Stimulated activated naive CD8-positive, alpha-beta T cell treated with anti-CD3 and anti-CD28 coated beads, Interleukin-15, Interleukin-2, amounts not matched to agents 100 U/mL and 50 U/mL, for 24 hours (primary cell): ENCODE measurements at places on chromosomes 6 and 20.

DNA sequence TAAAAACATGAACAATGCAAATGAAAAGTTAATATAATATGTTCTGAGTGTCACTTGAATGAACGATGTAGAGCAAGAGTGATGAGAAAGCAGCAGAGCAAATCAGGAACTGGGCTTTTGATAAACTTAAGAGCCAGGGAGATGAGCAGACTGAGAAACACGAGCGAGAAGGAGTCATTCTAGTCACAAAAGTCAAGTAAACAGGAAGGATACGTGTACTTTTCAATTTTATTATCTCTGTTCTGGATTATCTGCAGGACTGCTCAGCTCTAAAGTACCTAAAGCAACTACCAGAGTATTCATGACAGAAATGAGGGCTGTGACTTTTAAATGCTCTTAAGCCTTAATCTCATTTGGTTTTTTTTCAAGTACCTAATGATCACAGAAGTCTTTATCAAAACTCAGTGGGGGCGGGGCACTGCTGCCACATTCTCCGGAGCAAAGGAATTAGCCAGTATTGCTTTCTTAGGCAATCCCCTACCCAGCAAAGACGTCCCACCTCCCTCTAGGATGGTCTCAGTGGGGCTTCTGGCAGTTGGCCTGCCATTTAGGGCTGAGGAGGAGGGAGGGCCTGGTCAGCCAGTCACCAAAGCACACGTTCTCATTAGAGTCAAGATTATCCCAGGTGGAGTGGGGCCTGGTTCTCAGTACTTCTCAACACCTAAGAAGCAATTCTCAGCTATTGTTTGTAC lies 8.6 kb downstream of the MAN1A1 start:
- DNase-seq: no peak

- DNase-seq: no peak
Measured at GRCh38 chr6:34970488-34970887, 81.4 kb downstream of the ANKS1A start.

DNA sequence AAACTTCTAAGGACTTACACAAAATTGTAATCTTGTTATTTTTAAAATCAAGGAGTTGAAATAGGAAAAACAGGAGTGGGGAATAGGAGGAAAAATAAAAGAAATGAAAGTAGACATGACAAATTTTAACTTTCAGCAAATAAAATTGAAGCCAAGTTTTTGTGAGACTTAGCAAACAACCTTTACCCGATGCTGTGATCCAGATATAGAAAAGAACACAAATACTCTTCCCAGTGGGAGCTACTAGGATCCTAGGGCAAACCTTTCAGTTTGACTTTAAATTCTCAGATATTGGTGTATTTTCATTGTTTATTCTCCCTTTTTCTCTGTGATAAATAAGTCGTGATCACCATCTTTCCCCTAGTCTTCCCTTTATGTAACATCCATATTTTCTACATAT lies 968.7 kb upstream of the CITED2 start:
- DNase-seq: no peak

- no peak for DNase-seq
Measured at GRCh38 chr6:151998784-151999183, 191.3 kb downstream of the ESR1 start.

GRCh38 chr6:170223718-170224693 lies 66.9 kb downstream of the DLL1 start:
- no peak for DNase-seq

- DNase-seq: no peak
Measured at GRCh38 chr20:53800883-53801604, 207.4 kb upstream of the ZNF217 start.

- DNase-seq: no peak
Measured at GRCh38 chr6:2078888-2079287, 166.5 kb downstream of the GMDS start.

DNA sequence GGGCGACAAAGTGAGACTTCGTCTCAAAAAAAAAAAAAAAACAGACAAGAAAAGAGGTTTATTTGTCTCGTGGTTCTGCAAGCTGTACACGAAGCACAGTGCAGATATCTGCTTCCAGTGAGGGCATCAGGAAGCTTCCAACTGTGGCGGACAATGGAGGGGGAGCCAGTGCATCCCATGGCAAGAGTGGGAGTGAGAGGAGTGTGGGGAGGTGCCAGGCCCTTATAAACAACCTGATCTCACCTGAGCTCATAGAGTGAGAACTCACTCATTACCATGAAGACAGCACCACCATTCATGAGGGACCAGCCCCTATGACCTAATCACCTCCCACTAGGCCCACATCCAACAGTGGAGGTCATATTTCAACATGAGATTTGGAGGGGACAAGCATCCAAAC lies 19.5 kb downstream of the RBM24 start:
- no peak for DNase-seq

DNA sequence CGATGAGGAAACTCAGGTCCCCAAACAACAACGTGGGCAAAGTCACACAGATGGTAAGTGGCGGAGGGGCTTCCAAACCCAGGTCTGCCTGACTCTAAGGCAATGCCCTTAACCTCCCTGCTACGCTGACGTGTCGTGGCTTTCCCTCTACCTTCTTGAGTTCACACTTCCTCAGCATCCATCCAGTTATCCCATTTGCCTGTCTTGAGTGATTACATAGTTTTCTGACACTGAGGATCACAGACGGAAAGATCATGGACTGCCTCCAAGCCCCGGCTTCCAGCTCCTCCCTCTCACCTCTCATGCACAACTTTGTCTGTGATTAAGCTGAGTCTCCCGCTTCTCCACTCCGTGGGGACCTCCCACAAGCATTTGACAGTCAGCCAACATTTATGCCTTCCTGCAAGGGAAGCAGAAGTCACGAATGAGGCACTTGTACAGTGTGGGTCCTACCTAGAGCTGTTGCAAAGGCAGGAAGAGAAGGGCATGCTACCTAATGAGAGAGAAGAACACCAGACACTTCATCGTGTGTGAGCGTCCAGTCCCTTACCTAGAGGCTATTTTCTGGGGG lies 33.8 kb downstream of the TBC1D7 start:
- DNase-seq: no peak

DNA sequence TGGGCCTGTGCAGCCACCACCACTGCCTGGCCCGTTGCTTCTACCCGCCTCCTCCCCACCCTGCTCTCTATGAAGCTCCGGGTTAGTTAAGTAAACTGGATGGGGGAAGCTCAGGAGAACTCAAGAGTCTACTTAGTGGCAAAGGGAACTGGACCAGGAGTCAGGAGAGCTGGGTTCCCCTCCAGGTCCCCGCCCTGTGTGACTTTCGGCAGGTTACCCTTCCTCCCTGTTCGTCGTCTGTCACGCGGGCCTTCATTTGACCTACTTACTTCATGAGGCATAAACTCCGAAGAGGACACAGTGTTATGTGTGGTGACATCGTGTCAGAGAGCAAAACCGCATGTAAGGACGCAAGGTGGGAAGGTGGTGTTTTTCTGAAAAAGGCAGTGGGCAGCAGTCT lies 75.3 kb downstream of the TCP11 start:
- no peak for DNase-seq

DNA sequence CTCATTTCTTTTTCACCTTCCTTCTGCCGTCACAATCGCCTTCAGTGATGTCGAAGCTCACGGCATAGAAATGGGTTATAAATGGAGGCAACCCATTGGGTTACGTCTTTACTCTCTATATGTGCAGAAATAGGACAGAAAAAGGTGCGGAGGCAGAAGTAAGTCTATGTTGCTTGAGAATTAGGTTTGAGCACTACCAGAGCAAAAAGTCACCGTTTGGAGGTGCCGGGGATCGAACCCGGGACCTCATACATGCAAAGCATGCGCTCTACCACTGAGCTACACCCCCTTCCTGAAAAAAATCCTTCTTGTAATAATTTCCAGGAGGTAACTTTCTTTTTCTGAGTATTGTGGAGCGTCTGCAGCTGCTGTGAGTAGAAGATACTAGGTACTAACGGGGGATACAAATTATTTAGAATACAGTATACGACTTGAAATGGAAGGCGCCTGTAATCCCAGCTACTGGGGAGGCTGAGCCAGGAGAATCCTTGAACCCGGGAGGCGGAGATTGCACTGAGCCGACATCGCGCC lies 134.2 kb downstream of the TRIM27 start:
- DNase-seq: peak; percentile 57

DNA sequence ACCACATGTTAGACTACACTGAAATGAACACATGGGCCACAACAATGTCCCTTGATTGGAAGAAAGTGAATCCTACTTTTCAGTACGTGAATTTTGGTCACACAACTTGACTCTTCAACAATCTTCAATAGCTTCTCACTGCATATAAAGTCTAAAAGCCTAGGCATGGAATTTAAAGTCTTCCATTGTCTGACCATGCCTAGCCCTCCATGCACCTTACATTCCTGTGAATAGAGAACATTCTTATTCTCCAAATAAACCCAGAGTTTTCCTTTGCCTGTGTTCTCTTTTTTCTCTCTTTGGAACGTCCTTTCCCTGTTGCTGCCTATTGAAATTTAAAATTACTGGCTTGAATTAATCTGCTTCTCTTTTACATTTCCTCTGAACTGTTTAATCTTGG lies 207.5 kb downstream of the ASCC3 start:
- no peak for DNase-seq

- no peak for DNase-seq
Measured at GRCh38 chr6:139820210-139820609, 445.8 kb upstream of the CITED2 start.

- DNase-seq: no peak
Measured at GRCh38 chr6:151170622-151171246, 69.0 kb upstream of the AKAP12 start.

DNA sequence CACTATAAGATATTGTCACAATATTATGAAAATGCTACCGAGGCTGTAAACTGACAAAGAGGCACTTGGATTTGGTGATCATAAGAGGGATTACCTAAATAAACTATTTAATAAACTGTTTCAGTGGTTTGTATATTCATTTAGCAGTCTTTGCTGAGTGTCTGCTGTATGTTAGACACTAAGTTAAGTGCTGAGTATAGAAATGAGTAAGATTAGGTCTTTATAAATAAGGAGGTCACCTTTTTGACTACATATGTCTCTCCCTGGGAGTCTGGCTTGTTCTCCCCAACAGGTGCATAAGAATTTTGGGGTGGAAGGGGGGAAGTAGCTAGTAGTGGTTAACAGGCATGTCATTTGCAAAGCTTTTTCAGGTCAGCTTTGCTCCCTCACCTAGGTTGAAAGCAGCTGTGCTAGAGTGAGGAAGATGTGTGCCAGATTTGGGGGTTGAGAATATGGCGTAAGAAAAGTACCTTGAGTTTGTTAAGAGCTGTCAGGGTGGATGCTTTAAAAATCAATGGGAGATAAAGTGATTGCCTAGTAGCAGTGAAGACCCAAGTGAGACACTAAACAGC lies 246.3 kb downstream of the ZFAND3 start:
- no peak for DNase-seq

DNA sequence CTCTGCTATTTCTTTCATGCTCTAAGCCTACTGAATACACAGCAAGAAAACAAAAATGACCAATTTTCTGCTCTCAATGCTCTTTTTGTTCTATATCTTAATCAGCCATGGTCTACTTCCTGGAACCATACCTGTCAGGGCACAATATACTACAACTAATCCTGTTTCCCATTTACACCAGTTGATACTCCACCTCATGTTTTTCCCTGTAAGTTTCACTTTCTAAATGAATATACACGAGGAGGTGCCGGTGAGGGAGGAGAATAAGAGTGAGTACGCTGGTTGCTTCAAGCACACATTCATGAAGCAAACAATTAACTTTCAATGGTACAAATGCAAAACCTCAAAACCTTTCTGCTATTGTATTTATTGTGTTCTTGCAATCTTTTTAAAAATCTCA lies 443.1 kb upstream of the ID4 start:
- no peak for DNase-seq

- no peak for DNase-seq
Measured at GRCh38 chr20:10177326-10177725, 41.3 kb upstream of the SNAP25 start.

- no peak for DNase-seq
Measured at GRCh38 chr6:30349421-30350177, 4.6 kb downstream of the RPP21 start.

- DNase-seq: no peak
Measured at GRCh38 chr6:89140347-89141156, 5.3 kb upstream of the PM20D2 start.

DNA sequence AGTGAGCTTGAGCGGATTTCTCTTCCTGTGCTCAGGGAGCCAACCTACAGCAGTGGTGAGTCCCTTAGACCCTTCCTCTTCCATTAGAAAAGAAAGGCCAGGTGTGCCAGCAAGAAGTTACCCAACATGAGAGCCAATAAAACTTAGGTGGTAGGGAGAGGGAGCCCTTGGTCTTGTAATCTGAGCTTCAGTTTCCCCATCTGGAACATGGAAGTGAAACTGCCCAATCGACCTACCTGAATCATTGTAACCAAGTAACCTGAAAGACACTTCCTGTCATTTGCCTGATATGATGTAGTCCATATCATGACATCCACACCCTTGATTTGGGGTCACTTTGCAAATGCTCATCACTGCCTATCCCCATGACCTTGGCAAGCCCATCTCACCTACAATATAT lies 66.4 kb downstream of the MDGA1 start:
- DNase-seq: no peak

- no peak for DNase-seq
Measured at GRCh38 chr20:24507182-24507853, 37.9 kb downstream of the SYNDIG1 start.

- DNase-seq: peak; percentile 68
Measured at GRCh38 chr6:135182071-135183001, 1.2 kb downstream of the MYB start.

DNA sequence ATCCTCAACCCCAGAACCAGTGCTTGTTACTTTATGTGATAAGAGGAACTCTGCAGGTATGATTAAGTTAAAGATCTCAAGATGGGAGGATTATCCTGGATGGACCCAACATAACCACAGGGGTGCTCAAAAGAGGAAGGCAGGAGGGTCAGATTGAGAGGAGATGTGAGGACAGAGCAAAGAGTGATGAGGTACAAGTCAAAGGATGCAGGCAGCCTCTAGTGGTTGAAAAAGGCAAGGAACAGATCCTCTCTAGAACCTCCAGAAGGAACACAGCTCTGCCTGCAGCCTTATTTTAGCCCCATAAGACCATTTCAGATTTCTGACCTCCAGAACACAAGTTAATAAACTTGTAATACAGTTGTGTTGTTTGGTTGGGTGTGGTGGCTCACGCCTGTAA lies 41.2 kb downstream of the PDSS2 start:
- DNase-seq: no peak

DNA sequence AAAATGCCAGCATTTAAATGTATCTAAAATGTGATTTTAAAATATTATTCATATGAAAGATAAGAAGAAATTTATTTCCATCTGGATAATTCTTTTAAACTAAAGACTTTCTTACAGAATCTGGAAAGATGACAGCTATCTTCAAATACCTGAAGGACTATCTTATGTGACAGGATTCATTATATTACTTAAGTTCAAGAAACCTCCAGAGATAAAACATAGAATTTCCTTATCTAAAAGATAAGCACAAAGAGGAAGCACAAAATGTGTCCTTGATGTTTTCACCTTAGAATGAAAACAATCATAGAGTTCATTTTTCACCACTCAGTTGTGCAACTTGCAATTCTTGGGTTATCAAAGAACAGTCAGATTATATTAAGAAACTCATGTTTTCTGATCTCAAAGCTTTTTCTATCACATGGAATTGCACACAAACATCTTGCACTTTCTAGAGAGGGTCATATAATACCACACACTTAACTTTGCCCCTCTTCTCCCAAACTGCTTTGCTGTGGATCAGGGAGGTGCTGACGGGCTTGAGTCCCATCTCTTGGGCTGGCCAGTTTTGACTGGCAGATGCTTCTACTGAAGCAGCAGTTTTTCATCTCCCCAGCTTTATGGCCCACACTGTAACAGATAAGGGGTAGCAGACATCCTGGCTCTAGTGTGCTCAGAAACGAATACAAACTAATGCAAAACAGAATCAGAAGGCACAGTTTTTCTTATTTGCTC lies 467.4 kb downstream of the CDC5L start:
- no peak for DNase-seq

- no peak for DNase-seq
Measured at GRCh38 chr6:3822747-3823445, 26.3 kb upstream of the FAM50B start.
